ENCODE measurements at places on chromosomes 5 and 9.

- no peak for DNase-seq
These were observed 101.6 kb upstream of the DPYSL3 start for GRCh38 chr5:147611483-147611882.

GRCh38 chr5:10715605-10716290, 45.3 kb downstream of the DAP start:
- DNase-seq, result no peak

GRCh38 chr9:80072451-80072850, 500.7 kb downstream of the TLE4 start:
- no peak for DNase-seq

- DNase-seq, result no peak
These were observed 81.6 kb downstream of the RGS7BP start for GRCh38 chr5:64587370-64587769.

- no peak for DNase-seq
These were observed 52.1 kb downstream of the CARTPT start for GRCh38 chr5:71771191-71771590.

DNA sequence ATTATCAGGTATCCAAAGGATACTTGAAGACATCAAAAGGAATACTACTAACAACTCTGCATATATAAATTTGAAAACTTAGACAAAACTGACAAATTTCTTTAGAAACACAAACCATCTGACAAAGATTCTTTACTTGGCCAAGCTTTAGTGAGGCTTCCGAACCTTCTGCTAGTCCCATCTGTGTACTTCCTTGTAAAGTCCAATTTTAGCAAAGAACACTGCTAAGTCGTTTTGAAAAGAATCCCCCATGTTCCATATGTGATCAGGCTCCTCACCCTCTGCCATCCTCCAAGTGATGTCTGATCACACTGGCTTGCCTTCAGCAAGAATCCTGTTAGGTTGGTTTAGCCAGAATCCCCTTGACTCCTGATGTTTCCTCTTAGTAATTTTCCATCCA, 150.0 kb upstream of the ACO1 start:
- no peak for DNase-seq

- DNase-seq, result no peak
These were observed 55.0 kb downstream of the IPPK start for GRCh38 chr9:92614763-92615461.

GRCh38 chr9:20632705-20633104, 10.4 kb upstream of the MLLT3 start:
- DNase-seq, result no peak

DNA sequence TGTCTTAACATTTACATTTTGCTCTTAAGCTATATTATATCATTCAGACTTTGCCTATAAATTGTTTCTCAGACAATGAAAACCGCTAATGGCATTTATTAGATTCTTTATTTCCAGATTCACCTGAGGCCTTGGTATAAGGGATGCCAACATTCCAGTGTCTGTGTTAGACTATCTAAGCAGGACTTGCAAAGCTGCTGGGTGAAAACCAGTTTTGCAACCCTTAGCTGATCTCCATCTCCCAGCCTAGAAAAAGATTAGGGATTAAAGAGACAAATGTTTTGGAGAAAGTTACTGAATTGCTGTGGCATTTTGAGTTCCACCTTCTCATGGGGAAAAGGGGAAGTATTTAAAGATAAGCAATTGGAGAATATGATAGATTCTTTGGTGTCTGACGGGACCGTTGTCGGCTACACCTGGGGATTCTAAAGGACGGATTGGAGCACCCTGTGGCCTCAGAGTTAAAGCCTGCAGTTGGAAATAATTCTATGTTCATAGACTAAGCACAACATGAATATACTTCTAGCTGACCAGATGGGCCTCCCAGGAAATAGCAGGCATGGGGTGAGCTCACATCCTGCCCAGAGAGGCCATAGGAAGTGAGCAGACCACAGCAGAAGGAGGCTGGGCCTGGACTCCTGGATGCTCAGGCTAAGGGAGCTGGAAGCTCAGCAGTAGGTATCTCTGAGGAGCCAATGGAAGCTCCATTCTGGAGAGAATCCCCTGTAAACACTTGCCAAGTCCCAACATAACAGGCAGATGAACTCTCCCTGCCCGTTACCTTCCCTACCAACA, 21.8 kb downstream of the ENTREP1 start:
- DNase-seq, result no peak

GRCh38 chr5:67035098-67035740, 161.4 kb downstream of the CD180 start:
- DNase-seq, result no peak

GRCh38 chr5:142520885-142521284, 165.0 kb downstream of the FGF1 start:
- DNase-seq, result no peak

DNA sequence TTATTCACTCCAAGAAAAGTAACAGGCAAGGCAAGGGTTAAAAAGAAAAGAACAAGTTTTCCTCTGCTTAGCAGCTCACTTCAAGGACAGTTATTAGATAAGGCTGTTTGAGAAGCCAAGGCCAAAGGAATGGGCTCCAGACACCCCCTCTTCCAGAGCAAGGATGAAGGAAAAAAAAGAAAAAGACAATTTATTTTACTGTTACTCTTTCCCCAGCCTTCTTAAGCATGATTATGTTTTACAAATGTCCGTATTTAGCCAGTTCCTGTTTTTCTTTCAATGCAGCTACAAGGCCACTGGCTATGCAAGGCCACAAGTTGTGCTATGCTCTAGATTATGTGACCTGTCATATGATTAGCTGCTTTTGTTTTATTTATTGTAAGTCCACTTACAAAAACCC, 106.5 kb upstream of the SIMC1 start:
- DNase-seq, result no peak

DNA sequence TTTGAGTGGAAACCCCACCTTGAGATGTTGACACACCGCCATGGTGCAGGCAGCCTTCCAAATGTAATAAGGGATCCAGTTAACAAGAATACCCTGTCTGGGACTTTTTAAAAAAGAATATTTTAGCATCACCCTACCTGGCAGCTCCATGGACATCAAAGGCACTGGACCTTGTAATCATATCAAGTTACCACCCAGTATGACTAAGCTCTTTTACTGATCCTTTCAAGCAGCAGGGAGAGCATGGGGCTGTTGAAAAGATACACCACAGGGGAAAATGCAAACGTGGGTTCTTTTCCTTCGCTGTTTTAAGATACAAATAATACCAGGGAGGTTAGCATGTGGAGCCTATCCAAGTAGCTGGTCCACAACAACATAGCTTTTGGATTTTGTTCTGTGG, 211.2 kb downstream of the SAXO1 start:
- no peak for DNase-seq

DNA sequence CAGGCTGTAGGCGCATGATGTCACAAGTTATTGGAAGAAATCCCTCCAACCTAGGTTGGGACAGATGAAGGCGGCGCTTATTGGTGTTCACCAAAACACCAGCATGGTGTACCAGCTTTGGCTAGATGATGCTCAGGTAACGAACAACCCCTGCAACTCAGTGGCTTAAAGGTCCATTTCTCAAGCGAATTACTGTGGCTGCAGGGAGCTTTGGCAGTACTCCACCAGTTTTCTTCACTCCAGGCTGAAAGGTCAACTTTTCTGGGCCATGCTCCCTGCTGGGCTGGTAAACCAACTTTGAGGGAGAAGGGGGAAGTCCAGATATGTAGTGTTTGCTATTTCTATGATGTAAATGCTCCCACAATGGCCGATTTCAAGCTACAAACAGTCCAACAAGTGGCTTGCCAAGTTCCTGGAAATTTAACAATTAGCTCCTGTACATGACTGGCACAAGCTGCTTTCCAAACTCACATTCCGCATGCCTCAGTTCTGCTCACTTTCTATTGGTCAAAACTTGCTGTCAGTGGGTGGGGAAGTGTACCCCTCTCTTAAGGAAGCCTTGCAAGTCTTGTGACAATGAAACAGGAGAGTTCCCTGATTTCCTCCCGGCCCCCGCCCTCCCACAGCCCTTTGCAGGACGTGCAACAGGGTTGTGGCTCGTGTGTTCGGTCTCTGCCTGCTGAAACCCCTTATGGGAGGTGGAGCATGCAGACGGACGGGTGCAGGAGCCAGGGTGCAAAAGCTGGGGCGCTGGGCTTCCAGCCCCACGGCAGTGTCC, 588 bp upstream of the ZBED3 start:
- peak; percentile 72 for DNase-seq

- DNase-seq, result no peak
These were observed 595.7 kb downstream of the ACTL7B start for GRCh38 chr9:108259917-108260675.

GRCh38 chr5:113379936-113380806, 54.6 kb downstream of the TSSK1B start:
- no peak for DNase-seq
